ENCODE measurements at places on chromosomes 1 and 21.

GRCh38 chr1:29119121-29119929 lies 4.4 kb downstream of the TMEM200B start:
- no peak for DNase-seq

DNA sequence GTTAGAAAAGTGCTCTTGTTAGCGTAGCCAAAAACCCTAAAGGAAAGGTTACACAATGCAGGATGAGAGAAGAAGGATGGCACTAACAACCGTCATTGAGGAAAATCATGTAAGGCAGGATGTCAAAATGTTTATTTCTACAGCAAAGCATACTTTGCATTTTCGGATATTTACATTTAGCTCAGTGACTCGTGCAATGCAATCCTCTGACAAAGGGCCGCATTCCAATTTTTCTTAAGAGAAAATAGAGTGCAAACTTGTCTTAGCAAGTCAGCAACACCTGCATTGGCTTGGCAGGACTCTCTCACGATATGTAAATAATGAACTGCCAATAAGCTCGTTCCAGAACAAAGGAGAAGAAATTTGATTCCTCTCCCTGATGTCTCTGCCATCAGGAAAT lies 33.3 kb downstream of the TIAM1 start:
- no peak for DNase-seq

DNA sequence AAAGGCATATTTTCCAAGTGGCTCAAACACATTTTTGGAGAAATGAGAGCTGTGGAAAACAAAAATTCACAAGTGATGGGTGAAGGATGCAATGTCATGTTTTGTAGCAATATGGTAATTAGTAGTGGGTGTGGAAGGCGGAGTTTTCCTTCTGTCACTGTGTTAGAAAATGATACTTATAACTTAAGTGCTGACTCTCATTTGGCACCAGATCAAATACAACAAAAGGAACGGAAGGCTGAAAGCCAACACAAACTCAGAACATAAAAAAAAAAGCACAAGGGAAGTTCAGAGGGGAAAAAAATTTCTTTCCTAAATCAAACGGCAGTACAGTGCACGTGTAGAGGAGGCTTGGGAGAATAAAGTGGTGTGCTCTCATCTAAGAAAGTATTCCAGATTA lies at the start of gene TNFSF18:
TSS of gene TNFSF18 (minus strand) at position 77 of the 400 bp plus-strand sequence. CDS start at position 32, 45 bp downstream.
- no peak for DNase-seq

GRCh38 chr21:36524477-36524876 lies 44.6 kb upstream of the CLDN14 start:
- no peak for DNase-seq

- no peak for DNase-seq
These were observed 2247.0 kb downstream of the NCAM2 start for GRCh38 chr21:23245255-23245654.
